ENCODE measurements at places on chromosomes 11 and 22.

- no peak for DNase-seq
Measured at GRCh38 chr11:77775936-77776335, 44.6 kb downstream of the RSF1 start.

DNA sequence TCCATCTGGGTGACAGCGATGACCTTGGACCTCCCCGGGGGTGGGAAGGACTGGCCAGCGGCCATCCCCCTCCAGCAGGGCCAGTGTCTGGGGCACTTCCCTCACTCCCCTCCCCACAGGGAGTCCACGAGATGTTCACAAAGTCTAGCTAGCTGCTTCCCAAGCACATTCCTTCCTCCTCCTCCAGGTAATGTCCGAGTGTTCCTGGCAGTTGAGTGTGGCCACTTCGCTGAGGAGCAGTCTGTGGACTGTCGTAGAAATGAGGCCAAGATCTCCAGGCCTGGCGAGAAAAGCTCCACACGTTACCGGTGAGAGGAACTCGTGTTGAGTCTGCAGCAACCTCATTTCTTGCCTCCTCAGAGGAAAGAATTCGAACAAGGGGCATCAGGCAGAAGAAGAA lies 425.5 kb downstream of the BRD1 start:
- no peak for DNase-seq

GRCh38 chr11:46860218-46860617 lies 14.1 kb upstream of the CKAP5 start:
- no peak for DNase-seq

DNA sequence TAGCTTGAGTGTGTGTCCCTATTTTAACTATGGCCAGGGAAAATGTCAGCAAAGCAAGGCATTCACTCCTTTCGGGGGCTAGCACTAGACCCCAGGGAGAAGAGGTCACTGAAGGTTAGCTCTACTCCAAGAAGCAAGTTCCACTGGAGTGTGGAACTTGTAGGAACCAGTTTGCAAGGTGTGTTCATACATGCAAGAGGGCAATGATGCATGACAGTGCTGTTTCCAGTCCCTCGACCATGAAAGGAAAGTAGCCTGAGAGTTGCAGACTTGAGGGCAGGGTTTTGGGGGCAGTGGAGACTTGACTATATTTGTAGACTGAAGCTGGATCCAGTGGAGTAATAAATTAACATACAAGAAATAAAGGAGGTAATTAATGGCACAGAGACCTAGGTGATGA lies 21.6 kb upstream of the SLC36A4 start:
- no peak for DNase-seq

DNA sequence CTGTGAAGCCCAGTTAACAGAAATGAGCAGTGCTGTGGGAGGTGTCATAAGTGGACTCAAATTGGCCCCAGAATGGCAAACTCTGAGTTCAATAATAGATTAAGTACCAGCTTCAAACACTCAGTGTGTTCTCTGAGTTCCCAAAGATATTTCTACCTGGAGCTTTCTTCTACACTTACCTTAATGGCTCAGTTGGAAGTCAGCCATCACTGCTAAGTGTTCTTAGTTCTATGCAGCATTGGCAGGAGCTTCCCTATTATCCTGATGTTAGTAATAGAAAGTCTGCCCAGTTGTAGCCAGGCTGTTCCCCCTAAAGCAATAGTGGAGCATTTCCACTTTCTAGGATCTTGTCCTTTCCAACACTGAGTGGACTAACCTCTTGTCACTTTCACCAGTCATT lies 9.7 kb upstream of the PIK3IP1 start:
- DNase-seq: no peak

DNA sequence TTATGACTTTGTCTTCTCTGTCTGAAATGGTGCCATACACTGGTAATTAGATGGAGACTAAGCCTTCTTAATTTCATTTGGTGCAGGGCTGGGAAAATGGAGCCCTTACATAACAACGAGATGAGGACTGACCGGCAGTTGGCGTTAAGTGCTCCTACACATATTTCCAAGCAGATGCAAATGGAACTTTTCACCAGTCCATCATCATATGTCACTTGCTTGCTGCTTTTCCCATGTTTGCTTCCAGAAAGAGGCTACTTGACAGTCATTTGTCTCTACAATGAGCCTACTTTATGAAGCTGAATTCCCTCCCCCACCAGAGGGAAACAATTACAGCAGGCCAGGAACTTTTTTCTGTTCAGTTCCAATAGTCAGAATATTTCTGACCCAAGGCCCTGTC lies 32.6 kb downstream of the SVIP start:
- no peak for DNase-seq

DNA sequence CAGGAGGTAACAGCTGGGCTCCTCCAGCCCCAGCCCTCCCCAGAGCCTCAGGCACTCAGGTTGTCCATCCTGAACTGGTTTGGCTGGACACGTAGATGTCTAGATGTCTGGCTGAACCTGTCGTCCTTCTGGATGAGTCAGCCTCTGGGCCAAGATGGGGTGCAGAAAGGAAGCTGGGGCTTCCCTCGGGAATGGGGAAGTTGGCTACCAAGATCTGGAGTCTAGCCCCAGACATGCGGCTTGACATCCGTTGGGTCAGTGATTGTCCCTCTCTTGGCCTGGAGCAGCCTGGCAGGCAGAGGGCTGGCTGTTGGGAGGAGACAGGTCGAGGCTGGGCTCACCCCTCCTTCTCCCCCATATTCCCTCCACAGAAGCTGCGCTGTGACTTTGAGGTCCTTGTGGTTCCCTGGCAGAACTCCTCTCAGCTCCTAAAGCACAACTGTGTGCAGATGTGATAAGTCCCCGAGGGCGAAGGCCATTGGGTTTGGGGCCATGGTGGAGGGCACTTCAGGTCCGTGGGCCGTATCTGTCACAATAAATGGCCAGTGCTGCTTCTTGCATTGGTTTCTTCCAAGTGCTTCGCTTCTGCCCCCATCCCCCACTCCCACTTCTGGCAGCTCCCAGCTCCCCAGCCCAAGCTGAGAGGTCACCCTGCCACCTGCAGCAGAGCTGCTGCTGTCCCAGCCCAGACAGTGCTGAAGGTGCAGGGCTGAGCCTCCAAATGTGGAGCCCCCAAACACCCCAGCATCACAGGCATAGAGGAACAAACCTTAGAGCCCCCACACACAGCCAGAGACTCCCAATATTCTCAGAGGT lies 1.3 kb downstream of the CST6 start:
- DNase-seq: no peak

GRCh38 chr11:85751724-85752123 lies 59.2 kb downstream of the SYTL2 start:
- DNase-seq: no peak

DNA sequence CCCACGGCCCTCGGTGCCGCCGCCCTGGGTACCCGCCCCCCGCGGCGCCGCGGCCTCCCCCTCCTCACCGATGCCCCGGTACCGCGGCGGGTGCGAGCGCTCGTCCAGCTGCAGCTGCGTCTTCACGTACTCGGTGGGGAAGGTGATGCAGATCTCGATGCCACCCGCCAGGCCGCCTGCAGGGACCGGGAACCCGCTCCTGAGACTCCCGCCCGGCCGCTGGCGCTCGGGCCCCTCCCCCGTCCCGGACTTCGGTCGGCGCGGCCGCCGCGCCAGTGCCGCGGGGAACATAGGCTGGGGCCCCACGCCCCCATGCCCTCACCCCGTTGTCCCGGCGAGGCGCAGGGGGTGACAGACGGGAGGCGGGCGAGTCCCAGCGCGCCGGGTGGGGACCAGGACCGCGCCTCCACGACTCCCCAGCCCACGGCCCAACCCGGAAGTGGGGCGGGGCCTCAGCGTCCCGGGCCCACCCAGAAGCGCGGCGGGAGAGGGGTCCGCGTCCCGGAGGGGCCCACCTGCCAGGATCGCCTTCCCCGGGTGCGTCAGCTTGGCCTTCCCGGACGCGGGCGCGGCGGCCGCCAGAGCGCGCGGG lies 375 bp downstream of the SLC25A1 start:
- DNase-seq: no peak

DNA sequence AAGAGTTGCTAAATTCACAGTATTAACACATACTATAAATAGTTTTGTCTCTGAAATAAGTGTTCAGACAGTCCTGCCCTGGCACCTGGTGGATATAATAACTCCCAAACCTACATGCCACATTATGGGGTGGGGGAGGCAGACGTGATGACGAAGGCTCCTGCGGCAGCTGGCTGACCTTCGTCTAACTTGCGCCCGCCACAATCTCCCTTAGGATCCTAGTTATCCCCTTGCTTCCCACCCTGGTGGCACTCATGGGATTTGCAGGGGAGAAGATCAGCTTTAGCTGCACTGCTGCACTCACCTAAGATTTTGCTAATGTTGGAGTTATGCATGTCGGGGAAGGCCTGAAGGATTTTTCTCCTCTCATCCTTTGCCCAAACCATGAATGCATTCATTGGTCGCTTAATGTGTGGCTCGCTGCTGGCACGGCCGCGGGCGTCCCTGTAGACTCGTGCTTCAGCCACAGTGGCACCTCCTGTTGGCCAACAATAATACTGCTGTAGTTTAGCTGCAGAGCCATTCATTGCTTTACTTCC lies 367.6 kb downstream of the SOX6 start:
- no peak for DNase-seq

GRCh38 chr11:64472593-64473455 lies 113.9 kb downstream of the RPS6KA4 start:
- DNase-seq: no peak

DNA sequence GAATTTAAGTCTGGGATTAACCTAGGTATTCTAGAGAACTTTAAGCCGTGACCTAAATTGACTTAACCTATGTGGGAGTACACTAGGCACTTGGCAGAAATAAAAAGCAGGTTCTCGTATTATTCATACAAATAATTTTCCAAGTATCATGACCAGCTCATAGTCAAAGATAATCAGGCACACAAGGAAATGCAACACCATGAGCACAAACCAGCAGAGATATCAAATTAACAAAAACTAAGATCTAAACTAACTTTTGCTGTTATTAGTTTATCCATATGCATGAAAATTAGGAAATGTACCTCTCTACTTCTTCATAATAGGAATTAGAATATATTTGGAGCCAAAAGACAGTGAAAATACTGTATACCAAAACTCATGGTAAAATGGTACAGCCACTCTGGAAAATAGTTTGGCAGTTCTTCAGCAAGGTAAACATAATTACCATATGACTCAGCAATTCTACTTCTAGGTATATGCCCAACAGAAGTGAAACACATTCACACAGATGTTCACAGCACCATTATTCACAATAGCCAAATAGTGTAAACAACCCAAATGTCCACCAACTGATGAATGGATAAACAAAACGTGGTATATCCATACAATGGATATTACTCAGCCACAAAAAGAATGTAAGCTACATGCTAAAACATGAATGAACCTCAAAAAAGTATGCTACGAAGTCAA lies 154.1 kb downstream of the ENTHD1 start:
- no peak for DNase-seq

- DNase-seq: no peak
Measured at GRCh38 chr11:4074266-4074665, 20.3 kb upstream of the RRM1 start.

DNA sequence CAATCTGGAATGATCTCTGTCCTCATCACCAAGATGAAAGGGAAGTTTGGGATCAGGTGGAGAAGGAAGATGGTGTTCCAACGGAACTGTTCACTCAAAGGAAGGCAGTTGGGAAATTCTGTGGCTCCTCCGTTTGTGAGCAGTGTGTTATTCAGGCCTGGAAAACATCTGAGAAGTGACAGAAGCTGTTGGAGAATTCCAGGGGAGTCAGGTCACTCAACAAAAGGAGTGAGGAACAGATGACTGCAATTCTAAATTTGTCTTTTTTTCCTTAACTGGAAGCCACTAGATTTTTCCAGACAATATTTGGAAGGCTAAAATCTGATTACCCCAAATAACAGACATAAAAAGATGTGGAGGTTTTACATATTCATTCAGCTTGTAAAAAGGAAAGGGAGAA lies 107.8 kb downstream of the CD44 start:
- no peak for DNase-seq

- DNase-seq: no peak
Measured at GRCh38 chr22:42754658-42755057, 34.0 kb upstream of the A4GALT start.

DNA sequence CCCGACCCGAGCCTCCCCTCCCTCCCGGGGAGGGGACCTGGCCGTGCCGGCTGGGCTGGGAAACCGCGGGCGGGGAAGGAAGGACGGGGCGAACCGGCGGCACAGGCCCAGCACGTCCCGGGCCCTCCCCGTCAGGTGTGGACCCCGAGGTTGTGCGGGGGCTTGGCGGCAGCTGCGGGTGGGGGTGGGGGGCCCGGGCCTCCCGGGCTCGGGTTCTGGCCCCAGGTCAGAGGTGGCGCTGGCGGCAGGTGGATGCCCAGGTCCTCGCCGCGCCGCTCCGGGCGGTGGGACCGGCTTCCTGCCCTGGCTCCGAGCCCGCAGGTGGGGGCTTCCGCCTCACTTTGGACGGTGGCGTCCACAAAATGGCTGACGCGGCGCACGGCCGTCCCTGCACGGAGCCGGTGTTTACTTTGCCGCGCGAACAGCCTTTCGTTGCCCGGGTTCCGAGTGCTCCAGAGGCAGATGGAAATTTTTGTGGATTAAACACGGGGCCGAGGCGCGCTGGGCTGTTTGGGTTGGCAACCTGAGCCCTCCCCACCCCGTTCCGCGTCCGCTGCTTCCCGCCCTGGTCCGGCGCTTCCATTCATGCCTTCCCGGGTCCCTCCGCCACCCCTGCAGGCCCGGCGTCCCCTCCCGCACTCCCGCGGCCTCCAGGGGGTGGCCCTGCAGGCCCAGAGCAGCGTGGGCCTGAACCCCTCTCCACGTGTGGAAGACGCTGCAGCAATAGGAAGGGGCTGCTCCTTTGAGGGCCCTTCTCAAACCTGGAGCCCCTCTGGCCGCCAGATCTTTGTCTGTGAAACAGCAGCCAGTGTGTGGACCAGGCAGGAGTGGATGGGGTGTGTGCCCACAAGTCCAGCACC lies 92.0 kb upstream of the KCNQ1OT1 start:
- DNase-seq: no peak

DNA sequence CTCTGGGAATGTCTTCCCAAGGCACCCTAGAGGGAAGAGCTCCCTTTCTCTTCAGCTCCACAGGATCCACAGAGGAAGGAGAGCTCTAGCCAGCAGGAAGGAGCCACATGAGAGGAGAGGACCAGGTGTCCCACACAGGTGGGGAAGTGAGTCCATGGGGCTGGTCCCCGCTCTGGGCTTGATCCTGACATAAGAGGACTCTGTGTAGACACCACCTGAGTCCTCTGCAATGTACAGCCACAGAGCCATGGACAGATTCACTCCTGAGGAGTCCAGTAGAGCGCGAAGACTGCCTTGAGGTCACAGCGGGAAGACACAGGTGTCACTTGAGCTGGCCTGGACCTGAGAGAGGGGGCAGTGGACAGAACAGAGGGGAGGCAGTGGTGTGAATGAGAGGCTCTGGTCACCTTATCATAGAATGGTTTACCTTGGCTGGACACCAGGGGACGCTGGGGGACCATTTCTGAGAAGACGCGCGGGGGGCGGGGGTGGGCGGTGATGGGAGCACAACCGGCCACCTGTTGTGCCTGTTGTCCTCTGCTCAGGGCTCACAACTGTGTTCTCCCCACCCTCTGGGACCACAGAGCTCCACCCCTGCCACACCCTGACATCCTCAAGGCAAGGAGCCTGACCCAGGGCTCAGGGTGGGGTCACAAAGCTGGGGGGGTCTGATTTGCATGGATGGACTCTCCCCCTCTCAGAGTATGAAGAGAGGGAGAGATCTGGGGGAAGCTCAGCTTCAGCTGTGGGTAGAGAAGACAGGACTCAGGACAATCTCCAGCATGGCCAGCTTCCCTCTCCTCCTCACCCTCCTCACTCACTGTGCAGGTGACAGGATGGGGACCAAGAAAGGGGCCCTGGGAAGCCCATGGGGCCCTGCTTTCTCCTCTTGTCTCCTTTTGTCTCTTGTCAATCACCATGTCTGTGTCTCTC lies 128.2 kb downstream of the ZNF280B start:
- DNase-seq: no peak

GRCh38 chr11:110090466-110091026 lies 2.6 kb upstream of the ZC3H12C start:
- DNase-seq: no peak
